ENCODE measurements at places on chromosomes 7 and 10.
A peak's percentile ranks its signal among the peaks of the same experiment; 100 is the strongest.

DNA sequence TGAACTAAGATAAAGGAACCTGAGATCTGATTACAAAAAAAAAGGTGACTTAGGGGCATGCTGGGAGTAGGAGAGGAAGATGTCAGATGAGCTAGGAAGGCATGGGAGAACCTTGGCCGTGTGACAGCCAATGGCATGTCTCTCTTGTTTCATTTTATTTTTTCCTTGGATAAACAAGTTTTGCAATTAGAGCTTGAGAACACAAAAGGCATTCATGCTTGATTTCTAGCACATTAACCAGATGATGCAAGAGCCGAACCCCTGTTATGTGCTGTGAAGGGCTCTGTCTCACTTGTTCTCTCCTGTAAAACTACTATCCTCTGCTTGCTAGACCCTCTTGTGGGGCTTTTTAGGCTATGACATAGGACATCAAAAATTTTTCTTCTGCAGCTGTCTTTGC, 134.3 kb upstream of the ASAH2 start:
- DNase-seq, result peak; percentile 72

GRCh38 chr7:152459724-152460251, 24.0 kb upstream of the KMT2C start:
- DNase-seq, result no peak

- no peak for DNase-seq
These were observed 10.2 kb downstream of the DGKI start for GRCh38 chr7:137836541-137836940.

DNA sequence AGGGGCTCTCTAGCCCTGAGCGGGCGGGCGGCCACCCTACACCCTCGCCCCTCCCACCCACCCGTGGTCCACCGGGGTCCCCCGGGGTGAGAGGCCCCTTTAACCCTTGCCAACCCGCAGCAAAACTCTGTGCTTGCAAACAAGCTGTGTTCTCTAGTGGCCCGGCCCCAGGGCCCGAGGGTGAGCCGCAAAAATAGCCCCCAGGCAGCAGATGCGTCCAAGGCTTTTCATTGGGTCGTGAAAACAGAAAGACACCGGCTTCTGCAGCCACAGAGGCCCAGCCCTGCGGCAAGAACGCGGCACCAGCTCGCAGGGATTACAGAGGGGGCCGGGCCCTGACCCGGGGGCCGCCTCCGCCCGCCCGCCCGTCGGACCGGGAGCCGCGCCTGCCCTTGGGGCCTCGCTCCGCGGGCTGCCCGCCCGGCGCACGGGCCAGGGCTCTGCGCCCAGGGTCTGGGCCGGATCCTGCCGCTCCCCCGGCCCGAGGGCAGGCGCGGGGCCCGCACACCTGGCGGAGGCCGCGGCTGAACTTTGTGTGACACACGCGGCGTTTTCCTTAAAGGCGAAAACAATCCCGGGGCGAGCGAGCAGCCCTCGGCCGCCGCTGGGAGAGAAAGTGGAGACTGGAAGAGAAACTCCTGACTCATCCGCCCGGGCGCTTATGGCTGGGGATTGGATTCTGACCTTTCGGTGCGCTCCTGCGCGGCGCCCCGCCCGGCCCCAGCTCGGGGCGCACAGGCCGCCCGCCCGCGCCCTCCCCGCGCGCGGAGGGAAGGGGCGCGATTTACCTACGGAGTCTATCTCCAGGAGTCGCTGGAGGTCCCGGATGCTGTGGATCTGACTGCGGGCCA, 2.8 kb downstream of the PDGFA start:
- peak; percentile 75 for DNase-seq

GRCh38 chr10:126114884-126115555, 218.7 kb downstream of the FANK1 start:
- no peak for DNase-seq

- DNase-seq, result no peak
These were observed 281.5 kb upstream of the MAGI2 start for GRCh38 chr7:79735012-79735411.

DNA sequence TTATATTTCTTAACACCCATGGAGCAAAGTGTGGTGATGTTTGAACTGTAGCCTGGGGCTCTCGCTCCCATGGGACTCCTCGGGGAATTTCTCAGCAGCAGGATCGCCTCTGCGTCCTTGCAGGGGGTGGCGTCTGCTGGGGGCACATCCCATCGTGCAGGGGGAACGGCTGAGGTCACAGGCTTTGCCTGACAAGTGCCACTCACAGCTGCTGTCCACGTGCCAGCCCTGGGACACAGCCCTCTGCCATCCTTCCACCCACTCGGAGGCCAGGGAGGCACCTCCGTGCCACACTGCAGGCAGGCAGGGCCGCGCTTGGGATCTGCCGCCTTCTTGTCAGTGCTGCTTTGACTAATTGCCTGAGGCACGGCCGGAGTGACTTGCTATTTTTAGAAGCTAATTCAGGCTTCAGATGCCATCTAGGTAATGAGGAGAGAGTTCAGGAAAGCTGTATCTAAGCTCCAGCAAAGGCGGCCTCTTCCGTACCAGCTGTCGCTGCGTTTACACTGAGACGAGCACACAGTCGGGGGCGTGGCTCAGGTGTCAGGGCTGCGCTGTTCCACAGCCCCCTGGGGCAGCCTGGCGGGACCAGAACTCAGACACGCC, 45.7 kb downstream of the PITRM1 start:
- no peak for DNase-seq

GRCh38 chr10:110527731-110528171, 30.0 kb downstream of the DUSP5 start:
- peak; percentile 65 for DNase-seq

GRCh38 chr7:24974026-24974832, 5.7 kb downstream of the OSBPL3 start:
- DNase-seq, result no peak

DNA sequence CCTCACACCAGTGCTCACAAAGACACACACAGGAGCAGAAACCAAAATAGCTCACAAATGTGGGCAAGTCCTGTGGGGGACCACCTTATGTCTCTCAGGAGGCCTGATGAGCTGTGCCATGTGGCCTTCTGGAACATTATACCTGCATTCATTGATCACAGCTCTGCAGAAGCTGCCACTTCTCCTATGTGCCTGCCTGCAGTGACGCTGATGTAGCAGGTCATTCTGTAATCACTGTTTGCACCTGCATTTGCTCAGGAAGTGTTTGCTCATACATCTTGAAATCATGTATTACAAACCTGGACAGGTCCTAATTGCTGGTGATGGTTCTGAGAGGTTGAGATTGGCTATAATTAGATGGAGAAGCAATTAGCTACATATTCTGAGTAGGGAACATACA, 310.2 kb downstream of the AUTS2 start:
- no peak for DNase-seq

GRCh38 chr10:64648915-64649314, 1127.7 kb downstream of the REEP3 start:
- no peak for DNase-seq

DNA sequence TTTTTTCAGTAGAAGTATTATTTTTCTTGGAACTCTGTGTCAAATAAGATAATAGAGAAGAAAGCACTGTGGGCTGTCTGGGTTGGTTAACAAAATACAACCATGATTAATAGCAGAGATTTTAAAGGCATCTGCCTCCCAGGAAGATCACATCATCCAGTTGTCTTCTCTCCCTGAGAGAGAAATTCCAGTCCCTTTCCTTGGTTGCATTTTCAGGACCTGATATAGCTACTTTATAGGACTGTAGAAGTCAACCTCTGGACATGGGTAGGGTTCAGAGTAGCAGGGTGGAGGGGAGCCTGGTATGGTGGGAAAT, 309.9 kb upstream of the IGFBP3 start:
- no peak for DNase-seq

GRCh38 chr10:3337741-3338140, 165.2 kb upstream of the PITRM1 start:
- no peak for DNase-seq

Measured in AG10803 (cell line).